GM12878 (cell line): ENCODE measurements at places on chromosomes 1 and 21. TPM values are rescaled to one million over a fixed set of nuclear protein-coding genes. Genes with fewer than 3 reads are reported as not detected.
A peak's percentile ranks its signal among the peaks of the same experiment; 100 is the strongest.

- H3K4me1 ChIP-seq = no peaks in the 10 kb centered on the region
- DNase-seq = no peak
- no peaks in the 10 kb centered on the region for H3K36me3 ChIP-seq
These were observed 704.8 kb upstream of the RGS18 start for GRCh38 chr1:191453487-191453886.

- H3K27me3 ChIP-seq = no peaks in the 10 kb centered on the region
- DNase-seq = no peak
- no peaks in the 10 kb centered on the region for H3K36me3 ChIP-seq
- no peaks in the 10 kb centered on the region for H3K4me1 ChIP-seq
These were observed 243.1 kb upstream of the PKN2 start for GRCh38 chr1:88441022-88441421.

DNA sequence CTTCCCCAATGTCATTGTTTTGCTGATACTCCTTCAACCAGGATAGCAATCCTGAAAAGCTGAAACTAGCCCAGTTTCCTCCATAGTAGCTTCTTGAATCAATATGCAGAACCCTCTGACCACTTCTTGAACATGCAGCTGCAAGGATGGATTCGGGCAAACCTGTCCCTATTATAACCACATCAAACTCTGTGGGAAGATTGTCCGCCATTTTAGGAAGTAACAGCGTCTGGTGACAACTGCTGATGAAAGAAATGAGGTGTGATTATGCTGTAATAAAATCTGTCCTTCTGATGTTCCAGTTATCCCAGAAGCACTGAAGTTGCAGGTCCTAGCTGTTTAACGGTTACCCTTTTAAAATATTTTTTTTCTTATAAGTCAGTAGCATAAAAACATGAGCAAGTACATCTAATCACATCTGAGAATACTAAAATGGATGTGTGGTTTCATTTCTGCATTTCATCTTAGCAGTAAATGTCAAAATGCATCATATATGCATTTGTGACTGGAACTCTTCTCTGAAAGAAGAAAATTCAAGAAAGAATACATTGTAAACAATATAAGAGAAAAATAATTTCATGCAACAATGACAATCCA is 4.5 kb downstream of the CHML start:
- no peaks in the 10 kb centered on the region; the same call in 1 of the 2 replicates for H3K36me3 ChIP-seq
- H3K27ac ChIP-seq = peak overlapping the region; percentile 35; the same call in 1 of the 2 replicates
- H3K4me1 ChIP-seq = peaks cover 8% of the 10 kb centered on the region
- H3K4me3 ChIP-seq = peak overlapping the region; percentile 25; the same call in 1 of the 2 replicates
- no peak for DNase-seq
- H3K27me3 ChIP-seq = no peaks in the 10 kb centered on the region

- no peaks in the 10 kb centered on the region for H3K27me3 ChIP-seq
- no peak overlapping the region for H3K4me3 ChIP-seq
- no peak overlapping the region for H3K27ac ChIP-seq
- H3K36me3 ChIP-seq = no peaks in the 10 kb centered on the region
- no peak for DNase-seq
- no peaks in the 10 kb centered on the region for H3K4me1 ChIP-seq
These were observed 83.1 kb upstream of the SOD1 start for GRCh38 chr21:31576428-31576827.

DNA sequence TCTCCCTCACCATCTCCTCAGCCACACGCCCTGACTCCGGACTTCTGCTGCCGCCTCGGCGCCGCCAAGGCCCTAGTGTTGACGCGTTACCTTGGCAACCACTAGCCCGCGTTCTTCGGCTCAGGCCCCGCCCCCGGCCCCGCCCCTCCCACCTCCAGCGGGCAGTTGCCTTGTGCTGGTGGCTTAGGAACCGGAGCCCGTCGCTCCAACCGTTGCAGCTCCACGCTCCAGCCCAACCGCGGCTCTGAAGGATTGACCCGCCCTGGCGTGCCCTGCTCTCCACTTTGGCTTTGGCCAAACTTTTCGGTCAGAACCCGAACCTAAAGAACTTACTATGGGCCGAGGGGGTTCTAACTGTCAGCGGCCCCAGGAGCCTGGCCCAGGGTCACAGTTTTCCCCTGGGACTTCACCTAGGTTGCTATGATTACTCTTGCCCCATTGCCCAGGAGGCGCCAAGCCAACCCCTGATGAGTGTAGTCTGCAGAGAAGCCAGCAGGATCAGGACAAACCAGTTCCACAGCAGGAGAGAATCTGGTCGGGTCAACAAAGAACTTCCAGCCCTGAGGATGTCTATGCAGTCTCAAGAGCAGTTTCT is at the start of gene CFAP45:
CFAP45 (minus strand) TSS at position 80 of the 595 bp plus-strand sequence; CDS start at position 13, 67 bp downstream.
- DNase-seq = no peak
- no peaks in the 10 kb centered on the region for H3K4me1 ChIP-seq
- no peak within 1 kb of the TSS for H3K27ac ChIP-seq
- no peaks in the 10 kb centered on the region for H3K36me3 ChIP-seq

DNA sequence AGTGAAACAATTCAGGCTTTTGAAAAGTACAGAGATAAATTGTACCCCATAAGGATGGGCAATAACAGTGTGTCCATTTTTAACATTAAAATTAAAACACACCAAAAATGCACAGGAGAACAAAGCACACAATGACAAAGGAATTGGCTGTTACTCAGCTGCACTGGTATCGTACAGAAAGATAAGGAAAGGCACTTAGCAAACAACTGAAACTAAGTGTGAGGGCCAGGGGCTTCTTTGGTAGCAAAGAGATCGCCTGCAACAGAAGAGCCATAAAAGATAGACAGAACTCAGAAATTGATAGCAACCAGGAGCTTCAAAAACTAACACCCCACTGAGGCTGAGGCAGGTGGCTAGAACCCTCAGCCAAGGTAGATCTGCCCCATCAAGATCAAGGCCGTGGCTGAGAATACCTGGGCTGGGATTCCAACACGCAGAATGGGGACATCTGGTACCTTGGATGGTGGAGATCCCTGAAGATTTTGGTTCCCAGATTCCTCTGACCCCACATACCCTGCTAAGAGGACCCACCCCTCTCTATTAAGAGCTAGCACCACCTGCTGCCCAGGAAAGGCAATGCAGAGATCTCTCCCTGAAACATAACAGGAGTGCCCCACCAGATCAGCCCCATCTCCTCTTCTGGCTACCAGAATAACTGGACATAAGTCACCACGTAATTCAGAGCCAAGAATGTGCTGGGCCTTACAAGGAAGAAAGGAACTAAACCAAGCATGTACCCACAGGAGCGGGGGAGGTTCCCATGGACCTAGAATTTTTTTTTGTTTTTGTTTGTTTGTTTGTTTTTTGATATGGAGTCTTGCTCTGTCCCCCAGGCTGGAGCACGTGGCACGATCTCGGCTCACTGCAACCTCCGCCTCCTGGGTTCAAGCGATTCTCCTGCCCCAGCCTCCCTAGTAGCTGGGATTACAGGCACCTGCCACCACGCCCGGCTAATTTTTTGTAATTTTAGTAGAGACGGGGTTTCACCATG is 16.2 kb downstream of the PLEKHO1 start:
- H3K4me3 ChIP-seq = peak overlapping the region; percentile 37; the same call in 1 of the 2 replicates
- H3K27me3 ChIP-seq = no peaks in the 10 kb centered on the region
- no peaks in the 10 kb centered on the region for H3K36me3 ChIP-seq

Gene SELE
- total RNA-seq = not detected in 2 replicates

Gene TCHHL1
- not detected in 2 replicates for total RNA-seq

GRCh38 chr1:67830226-67830625 is 3.0 kb downstream of the GNG12 start:
- no peaks in the 10 kb centered on the region for H3K36me3 ChIP-seq
- no peaks in the 10 kb centered on the region for H3K4me1 ChIP-seq
- H3K27ac ChIP-seq = no peak overlapping the region
- DNase-seq = no peak
- no peak overlapping the region for H3K4me3 ChIP-seq
- H3K27me3 ChIP-seq = peaks cover 14% of the 10 kb centered on the region; the same call in 1 of the 2 replicates

DNA sequence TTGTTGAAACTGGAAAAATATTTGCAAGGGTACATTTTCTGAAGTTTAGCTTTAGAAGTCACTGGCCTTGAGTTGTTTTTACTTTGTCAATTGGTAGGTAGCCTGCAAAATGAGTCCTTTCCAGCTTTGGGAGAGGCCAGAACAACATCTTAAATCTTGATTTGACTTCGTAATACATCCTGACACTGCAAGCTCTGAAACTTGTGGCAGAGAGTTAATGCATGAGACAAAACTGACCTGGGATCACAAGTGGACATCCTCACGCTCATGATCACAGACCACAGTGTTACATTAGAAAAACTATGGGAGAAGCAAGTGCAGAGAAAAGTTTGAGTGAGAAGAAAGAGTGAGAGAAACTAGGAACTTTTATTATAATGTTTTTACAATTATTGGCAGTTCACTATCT is 550.9 kb downstream of the USP25 start:
- H3K27ac ChIP-seq = no peak overlapping the region
- no peak for DNase-seq
- H3K27me3 ChIP-seq = no peaks in the 10 kb centered on the region
- no peaks in the 10 kb centered on the region for H3K4me1 ChIP-seq

GRCh38 chr21:35606578-35606977 is 453.7 kb downstream of the SETD4 start:
- no peak overlapping the region for H3K27ac ChIP-seq
- no peak for DNase-seq
- H3K4me3 ChIP-seq = no peak overlapping the region

Gene SLC35A3
- total RNA-seq = 10.7 and 11.8 TPM in 2 replicates

Gene PTPN7
- 99.8 and 102 TPM in 2 replicates for total RNA-seq

- H3K27me3 ChIP-seq = no peaks in the 10 kb centered on the region
- no peak overlapping the region for H3K4me3 ChIP-seq
- peaks cover 15% of the 10 kb centered on the region for H3K36me3 ChIP-seq
- no peak overlapping the region for H3K27ac ChIP-seq
- H3K4me1 ChIP-seq = peaks cover 34% of the 10 kb centered on the region
These were observed 10.6 kb downstream of the GFI1 start for GRCh38 chr1:92476071-92476631.

Gene RORC
- 0.05 TPM in 1 of 2 replicates, not detected in the other for total RNA-seq

DNA sequence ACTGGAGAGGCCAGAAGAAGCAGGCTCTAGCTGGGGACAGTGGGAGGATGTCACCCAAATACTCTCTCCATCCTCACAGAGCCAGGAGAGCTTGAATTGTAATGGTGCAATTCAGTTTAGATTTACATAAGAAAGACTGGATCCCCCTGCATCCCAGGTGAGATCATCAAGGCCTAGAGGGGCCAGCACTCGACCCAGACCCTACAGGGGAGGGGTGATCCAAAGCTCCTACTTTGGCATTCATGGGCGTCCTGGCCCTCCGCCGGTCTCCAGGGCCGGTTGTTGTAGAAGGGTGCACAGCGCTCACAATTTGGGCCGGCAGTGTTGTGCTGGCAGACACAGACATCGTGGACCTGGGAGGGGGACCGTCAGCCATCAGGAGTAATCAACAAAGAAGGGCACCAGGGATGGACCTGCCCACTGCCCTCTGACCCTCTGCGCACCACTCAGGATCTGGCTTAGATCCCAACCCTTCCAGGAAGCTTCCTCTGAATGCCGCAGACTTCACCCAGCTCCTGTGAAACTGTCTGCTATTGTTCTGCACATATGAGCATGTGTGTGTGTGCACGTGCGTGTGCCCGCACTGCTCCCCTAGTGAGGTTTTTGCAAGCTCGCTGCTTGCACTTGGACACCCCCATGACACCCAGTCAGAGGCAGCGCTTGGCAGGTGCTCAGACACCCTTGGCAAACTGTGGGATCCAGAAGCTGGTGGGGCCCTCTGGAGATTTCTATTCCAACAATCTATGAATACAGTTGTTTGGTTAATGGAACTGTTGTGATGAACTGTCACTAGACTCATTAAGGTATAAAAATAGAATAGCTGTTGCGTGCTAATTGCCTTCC is 21.6 kb downstream of the LAMB3 start:
- no peaks in the 10 kb centered on the region for H3K27me3 ChIP-seq
- H3K4me3 ChIP-seq = no peak overlapping the region
- H3K27ac ChIP-seq = no peak overlapping the region
- no peaks in the 10 kb centered on the region for H3K36me3 ChIP-seq

Gene IPO9
- total RNA-seq = 47.9 and 54.8 TPM in 2 replicates

GRCh38 chr1:31815752-31816500 is at the start of gene SPOCD1:
TSS of gene SPOCD1 (minus strand) at chr1:31816022. CDS start at chr1:31815333, 689 bp downstream.
- no peak within 1 kb of the TSS for H3K27ac ChIP-seq
- no peaks in the 10 kb centered on the region for H3K27me3 ChIP-seq
- DNase-seq = peak; percentile 31
- H3K4me3 ChIP-seq = no peak within 1 kb of the TSS

DNA sequence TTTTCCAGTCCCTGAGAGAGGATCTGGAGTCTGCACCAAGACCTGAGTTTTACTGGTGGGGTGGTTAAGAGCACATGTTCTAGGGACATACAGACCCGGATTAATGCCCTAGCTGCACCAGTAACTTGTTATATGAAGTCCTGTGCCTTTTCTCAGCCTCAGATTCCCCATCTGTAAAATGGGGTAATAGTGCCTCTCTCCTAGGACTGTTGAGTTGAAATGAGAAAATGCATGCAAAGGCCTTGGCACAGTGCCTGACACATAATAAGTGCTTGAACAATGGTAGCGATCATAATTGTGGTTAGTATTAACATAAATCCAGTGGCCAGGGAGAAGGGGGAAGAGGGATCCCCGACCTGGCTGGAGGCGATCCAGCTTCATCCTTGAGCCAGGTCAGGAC is 12.3 kb downstream of the AHDC1 start:
- no peaks in the 10 kb centered on the region for H3K27me3 ChIP-seq
- no peak overlapping the region for H3K4me3 ChIP-seq
- H3K36me3 ChIP-seq = no peaks in the 10 kb centered on the region; the same call in 1 of the 2 replicates

Gene NTNG1
- 1.4 and 2.3 TPM in 2 replicates for total RNA-seq

Gene ERI3
- 46.9 and 49.4 TPM in 2 replicates for total RNA-seq

Gene LRRC71
- not detected in 2 replicates for total RNA-seq

- H3K27me3 ChIP-seq = peaks cover 4% of the 10 kb centered on the region; the same call in 1 of the 2 replicates
- DNase-seq = no peak
- peaks cover 2% of the 10 kb centered on the region for H3K36me3 ChIP-seq
- H3K4me1 ChIP-seq = peaks cover 3% of the 10 kb centered on the region
These were observed at the start of gene SORT1 for GRCh38 chr1:109397581-109398342. TSS of gene SORT1 (minus strand) at chr1:109397918. CDS start at chr1:109397892, 26 bp downstream.

DNA sequence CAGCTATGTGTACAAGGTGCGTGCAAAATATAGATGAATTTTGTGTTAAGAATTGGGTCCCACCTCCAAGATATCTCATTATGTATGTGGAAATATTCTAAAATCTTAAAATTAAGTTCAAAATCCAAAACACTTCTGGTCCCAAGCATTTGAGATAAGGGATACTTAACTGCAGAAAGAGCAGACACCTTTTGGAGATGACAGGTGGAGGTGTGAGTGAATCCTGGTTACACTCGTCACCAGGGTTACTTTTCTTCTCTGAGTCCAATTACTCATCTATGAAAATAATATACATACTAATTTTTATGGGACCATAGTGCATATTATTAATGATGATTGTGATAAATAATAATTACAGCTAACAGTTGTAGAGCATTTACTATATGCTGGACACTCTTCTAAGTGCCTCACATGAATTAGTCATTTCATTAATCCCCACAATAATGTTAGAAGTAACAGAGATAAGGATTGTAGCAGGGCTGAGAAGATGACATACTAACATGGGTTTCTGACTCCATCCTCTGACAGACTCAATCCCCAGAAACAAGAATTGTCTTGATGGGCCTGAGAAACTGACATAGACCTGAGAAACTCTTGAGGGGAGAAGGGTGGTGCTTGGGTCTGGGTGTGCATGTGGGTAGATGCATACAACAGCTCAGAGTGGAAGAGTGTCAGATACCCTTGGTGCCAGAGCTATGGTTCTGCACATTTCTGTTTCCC is 8.3 kb upstream of the FASLG start:
- no peaks in the 10 kb centered on the region; the same call in none of the 2 replicates for H3K27me3 ChIP-seq
- H3K27ac ChIP-seq = no peak overlapping the region
- DNase-seq = no peak
- H3K36me3 ChIP-seq = no peaks in the 10 kb centered on the region

- no peaks in the 10 kb centered on the region for H3K27me3 ChIP-seq
- H3K4me1 ChIP-seq = no peaks in the 10 kb centered on the region
These were observed 3.5 kb upstream of the PRAMEF12 start for GRCh38 chr1:12769976-12770505.
